ENCODE measurements at places on chromosomes 4 and X.

DNA sequence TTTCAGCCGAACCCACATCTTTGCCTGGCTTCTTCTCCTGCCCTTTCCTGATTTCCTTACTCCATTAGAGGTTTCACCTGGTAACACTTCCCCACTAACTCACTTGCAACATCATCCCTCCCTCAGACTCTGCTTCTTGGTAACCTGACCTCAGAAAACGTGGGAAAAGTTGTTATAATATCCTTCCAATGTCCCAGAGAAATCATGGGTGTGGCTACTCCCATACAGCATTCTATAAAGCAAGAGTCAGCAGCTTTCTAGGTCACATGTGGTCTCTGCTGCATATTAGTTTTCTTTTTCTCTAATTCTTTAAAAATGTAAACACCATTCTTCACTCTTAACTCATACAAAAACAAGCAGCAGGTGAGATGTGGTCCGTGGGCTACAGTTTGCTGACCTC lies 283.1 kb upstream of the MAOA start:
- DNase-seq = no peak

DNA sequence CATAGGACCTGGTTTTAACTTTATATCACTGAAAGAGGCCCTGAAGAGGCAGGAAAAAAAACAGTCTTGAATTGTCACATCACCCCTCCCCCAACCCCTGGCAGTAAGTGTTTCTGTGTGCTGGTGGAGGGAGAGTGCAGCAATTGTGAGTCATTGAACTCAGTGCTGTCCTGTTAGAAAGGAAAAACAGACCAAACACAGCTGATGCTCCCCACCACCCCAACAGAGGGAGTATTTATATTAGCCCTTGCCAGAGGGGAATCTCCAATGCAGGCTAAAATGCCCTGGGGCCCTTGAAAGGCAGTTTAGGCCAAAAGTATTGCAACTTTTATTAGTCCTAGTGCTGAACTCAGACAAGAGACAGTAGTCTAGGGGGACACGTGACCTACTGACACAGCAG lies 197.8 kb upstream of the AGTR2 start:
- no peak for DNase-seq

GRCh38 chrX:105120463-105120862 lies 100.0 kb downstream of the TEX13A start:
- peak; percentile 5 for DNase-seq

DNA sequence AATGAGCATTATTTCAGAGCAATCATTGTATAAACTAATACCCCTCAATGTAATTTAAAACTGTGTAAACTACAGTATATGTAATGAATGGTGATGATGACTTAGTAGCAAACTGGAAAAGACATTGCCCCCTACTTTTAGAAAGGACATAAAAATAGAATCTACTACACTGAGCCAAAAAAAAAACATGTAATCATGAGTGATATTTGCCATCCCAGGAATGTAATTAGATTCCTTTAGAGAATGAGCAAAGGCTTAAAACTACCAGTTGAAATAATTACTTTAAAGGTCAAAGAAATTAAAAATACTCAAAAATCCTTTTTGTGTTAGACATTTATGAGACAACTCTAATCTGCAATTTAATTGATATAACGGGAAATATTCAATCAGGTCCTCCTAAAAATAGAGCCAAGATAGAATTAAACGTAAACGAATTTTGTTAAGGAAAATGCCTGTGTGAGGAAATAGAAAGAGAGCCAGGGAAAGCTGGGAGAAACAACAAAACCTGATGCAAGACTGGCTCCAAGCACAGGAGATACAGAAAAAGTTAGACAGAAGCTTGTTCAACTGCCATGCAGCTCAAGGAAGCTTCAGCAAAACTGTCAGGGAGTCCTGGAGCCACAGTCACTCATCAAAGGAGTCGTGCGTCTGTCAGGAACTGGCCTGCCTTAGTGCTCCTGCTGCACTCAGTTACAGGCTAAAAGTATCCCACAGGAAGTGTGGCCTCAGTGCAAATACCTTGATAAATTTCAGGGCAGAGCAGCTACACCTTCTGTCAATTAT lies 655.7 kb upstream of the INTU start:
- no peak for DNase-seq

All from RPMI8226 (cell line).